Stimulated activated CD8-positive, alpha-beta memory T cell treated with anti-CD3 and anti-CD28 coated beads, Interleukin-4, amount 100 ng/mL, for 24 hours (primary cell): ENCODE measurements at places on chromosomes 13 and 19.

DNA sequence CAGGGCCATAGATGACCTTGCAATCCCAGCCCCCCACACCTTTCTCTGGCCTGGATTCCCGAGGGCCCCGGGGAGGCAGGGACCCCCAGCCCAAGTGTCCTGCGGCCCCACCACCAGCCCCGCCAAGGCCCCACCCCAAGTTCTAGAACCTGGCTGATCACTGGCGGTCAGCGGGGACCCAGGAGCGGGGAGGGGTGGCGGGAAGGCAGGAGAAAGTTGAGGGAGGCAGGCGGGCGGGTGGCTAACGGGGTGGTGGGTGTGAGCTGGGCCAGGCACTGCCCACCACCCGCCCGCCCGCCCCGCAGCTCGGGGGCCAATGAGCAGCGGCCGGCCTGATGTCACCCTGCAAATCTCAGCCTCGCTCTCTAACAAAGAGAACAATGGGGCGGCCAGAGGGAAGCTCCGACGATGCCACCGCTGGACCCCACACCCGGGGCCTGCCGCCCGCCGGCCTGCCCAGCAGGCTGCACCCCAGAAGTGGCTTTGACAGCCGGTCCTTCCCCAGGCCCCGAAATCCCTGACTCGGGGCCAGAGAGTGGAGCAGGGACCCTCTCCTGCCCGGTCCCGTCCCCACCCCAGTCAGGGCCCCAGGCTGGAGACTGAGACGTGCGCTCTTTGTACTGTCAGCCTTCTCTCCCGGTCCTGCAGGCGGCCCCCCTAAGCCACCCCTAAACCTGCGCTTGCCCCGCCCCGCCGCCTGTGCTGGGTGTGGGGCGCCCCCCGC, 1.6 kb downstream of the MEX3D start:
- no peak for DNase-seq

DNA sequence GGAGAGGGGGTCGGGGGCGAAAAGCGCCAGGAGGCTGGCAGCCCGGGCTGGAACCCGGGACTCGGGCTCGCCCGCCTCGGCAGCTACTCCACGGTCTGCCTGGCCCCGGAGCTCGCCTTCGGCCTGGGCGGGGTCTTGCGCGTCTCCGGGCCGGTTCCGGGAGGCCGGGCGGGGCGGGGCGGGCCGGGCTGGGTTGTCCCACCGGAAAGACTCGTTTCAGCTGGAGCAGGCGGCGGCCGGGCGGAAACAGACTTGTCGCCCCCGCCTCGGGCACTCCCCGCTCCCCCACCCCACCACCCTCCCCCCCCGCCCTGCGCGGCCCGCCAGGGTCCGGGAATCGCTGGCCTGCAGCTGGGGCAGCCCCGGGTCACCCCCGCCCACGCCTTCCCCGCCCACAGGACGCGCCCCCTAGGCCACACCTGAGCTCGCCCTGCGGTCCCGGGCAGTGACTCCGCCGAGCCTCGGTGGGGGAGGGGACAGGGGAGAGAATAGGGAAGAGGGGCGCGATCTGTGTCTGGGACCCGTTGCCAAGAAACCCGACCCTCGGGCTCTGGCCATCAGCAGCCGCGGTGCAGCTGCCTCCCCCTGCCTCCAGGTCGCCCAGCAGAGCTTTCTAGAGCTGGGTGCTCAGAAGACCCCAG, 109.4 kb downstream of the KCTD15 start:
- DNase-seq: no peak

- no peak for DNase-seq
Measured at GRCh38 chr13:48297131-48297786, 6.3 kb upstream of the RB1 start.

GRCh38 chr13:98584668-98585397, 7.9 kb upstream of the STK24 start:
- no peak for DNase-seq

- DNase-seq: peak; percentile 80
Measured at GRCh38 chr19:51473009-51473707, 5.2 kb upstream of the CEACAM18 start.

GRCh38 chr13:24271601-24272451, 37.6 kb upstream of the C1QTNF9 start:
- no peak for DNase-seq

DNA sequence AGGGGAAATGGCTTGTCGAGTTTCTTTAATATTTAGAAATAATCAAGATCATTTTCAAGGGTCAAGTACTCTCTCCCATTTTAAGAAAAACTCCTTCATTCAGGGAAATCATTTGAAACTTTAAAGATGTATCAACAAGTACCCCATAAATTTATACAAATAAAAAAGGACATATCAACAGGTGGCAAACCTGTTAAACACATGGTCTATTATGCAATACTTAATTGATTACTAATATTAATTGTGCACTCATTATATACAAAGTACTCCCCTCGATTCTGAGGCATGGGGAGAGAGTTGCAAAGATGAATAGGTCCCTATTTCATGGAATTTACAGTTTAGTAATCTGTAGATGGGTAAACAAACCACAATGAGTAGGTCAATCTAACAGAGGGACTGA, 2.1 kb upstream of the LRCH1 start:
- DNase-seq: no peak

DNA sequence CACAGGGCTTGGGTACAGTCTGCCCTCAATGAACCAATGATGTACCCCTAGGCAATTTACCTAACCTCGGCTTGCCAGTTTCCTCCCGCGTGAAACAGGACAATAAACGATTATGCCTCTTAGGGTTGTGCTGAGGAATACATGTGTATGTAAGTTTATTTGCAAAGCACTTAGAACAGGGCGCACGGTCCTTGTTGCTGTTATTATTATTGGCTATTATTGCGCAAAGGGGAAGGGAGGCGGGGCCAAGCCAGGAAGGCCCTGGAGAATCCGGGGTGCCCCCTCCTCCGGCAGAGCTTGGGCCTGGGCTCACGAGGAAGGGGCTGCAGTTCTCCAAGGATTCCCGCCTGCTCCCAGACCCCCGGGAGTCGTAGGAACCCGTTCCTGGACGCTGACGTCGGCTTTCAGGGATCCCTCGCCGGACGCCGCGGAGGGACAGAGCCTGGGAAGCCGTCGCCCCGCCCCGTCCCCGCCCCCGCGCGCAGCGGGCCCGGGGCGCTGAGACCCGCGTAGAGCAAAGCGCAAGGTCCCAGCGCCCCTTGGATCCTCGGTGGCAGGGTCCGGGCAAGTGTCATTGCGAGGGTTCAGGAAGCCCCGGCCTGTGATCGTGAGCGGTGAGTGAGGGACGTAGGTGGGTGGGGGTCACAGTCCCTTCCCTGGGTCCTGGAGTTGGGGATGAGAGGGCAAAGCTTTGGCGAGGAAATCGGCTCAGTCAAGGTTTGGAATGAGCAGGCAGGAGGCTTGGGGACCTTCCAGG, at the start of gene TMEM91:
Gene TMEM91 (plus strand): TSS at position 293 of the 757 bp plus-strand sequence. CDS start 1,777 bp downstream, outside the sequence.
- DNase-seq: no peak

DNA sequence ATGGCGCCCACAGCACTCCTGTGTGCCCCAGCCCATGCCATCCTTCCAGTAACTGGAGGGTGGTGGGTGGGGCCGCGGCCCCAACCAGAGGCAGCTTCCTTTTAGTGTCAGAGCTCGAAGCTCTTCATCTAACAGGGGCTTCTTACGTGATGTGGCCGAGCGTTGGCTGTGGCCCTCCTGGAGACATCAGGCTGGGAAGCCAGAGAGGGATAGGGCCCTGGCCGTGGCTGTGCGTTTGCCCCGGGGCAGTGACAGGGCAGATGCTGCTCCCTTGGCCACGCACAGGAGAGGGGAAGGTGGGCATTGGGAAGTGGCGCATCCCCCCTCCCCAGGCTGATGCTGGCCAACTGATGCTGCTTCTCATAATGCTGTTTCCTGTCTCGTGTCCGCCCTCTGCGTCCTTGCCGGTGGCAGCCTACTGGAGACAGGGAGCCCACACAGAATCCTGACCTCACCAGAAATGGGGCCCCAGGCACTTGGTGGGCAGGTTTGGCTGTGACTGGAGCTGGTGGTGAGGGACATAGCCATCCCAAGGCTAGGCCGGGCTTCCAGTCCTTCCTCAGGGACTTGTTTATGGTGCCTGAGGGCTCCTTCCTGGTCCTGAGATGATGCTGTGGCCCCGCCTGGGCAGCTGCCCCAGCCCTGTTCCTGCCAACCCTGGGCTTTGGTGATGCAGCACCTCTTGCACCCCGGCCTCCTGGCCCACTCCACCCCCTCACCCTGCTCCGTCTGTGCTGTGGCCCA, 34.3 kb downstream of the ATP4B start:
- no peak for DNase-seq

- DNase-seq: no peak
Measured at GRCh38 chr13:45870232-45870631, 18.7 kb upstream of the SIAH3 start.

- DNase-seq: no peak
Measured at GRCh38 chr19:1744822-1745563, 8.3 kb upstream of the ONECUT3 start.

- no peak for DNase-seq
Measured at GRCh38 chr13:36108342-36108741, 22.8 kb downstream of the DCLK1 start.

GRCh38 chr13:72851678-72852014, 69.7 kb downstream of the PIBF1 start:
- no peak for DNase-seq

GRCh38 chr13:85243831-85244230, 555.4 kb downstream of the SLITRK6 start:
- no peak for DNase-seq

GRCh38 chr19:16336571-16336970, 11.9 kb downstream of the KLF2 start:
- DNase-seq: no peak

DNA sequence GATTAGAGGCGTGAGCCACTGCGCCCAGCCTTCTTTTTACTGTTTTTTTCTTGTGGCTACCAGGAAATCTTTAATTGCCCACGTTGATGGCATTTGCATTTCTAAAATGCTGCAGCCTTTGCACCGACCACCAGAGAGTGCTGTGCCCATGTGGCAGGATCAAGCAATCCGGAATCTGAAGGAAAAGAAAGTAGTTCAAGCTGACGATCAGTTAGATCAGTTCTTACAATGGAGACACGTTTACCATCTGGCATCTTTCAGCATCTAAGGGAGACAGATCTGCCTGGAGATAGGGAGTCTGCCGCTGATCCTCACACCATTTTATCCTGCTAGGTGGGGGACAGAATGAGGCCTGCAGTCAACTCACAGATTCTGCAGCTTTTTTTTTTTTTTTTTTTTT, 19.9 kb downstream of the TINCR start:
- no peak for DNase-seq

DNA sequence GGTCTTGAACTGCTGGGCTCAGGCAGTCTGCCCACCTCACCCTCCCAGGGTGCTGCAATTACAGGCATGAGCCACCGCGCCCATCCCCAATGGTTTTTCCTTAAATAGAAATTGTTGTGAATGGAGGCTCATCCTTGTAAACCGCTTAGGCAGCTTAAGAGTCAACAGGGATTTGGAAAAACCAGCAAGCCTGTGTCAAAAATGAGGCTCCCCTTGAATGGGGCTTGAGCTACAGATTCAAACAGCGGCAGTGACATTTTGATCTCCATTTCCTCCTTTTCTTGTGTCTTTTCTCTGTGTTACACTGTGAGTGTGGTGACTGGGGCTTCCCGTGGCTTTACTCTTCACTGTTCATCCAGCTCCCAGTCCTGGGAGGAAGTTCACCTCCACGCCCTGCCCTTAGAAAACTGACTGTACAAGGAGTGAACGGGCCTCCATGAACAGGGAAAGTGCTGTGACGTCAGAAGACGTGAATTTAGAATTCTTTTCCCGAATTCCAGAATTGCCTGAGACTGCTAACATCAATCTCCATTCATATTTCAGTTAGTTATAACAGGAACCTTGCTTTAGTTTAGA, 15.3 kb upstream of the RAB8A start:
- DNase-seq: no peak

DNA sequence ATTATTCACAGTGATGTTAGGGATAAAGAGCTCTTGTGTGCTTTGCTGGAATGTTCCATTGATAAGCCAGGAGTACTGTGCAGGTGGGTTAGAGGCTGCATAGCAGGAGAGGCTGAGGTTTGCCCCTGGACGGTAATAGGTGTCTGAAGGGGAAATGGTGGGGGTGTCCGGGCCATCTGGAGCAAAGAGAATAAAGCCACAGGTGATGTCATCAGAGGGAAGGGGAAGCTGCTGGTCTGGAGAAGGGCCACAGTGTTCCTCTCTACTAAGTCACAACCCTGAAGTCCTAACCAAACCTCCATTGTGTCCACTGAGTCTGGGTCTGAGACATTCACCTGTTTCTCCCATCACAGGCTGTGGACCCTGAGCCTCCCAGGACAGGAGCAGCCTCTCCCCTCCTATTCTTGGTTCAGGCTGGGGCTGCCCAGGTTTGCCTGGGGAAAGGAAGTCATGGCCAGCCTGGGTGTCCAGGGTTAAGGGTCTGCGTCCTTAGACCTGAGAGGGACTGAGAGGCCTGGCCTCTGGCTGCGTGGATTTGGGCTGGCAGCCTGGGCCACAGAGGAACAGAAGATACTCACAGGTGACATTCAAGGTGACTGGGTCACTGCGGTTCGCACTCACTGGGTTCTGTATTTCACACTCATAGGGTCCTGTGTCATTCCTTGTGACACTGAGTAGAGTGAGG, 6.8 kb downstream of the CEACAM1 start:
- DNase-seq: no peak

GRCh38 chr13:110409581-110409992, 102.5 kb downstream of the COL4A2 start:
- DNase-seq: no peak

- no peak for DNase-seq
Measured at GRCh38 chr13:48400850-48401291, 12.0 kb downstream of the LPAR6 start.

DNA sequence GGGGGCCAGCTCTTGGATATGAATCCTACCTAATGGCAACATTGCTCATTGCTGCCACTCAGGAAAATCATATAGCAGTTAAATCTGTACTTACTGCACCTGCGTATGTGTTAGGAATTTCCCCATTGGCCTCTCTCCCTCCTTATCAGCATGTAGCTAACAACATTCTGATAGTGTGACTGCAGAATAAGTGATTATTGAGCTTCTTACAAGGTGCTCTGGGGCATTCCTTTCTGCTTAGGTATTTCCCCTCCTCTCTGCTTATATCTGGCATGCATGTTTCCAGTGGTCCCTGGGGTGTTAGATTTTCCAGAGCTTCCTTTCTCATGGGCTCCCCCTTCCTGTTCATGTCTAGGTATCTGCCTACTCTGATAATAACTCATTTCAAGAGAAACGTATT, 414.1 kb upstream of the SLITRK1 start:
- no peak for DNase-seq

GRCh38 chr13:80010286-80010831, 330.6 kb downstream of the SPRY2 start:
- DNase-seq: no peak
